Glomerular endothelial cell (primary cell): ENCODE measurements at places on chromosomes 2 and 18.

DNA sequence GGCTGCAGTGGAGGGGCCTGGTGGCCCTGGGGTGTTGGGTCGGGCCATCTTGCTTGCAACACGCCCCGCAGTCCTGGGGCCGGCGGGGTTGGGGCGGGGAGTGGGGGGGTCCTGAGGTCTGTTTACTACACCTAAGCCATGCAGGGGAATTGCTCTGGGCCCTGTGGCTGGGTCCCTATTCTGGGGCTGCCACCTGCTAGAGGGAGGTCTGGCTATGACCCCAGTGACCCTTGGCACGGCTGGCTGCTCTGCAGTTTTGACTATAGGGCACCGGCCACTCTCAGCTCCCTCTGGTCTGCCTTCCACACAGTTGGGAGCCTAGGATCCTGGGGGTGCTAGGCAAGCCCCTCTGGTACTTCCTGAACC lies 170.6 kb upstream of the GLI2 start:
- DNase-seq = no peak

- DNase-seq = no peak
Observed at GRCh38 chr2:1553671-1554295, 140.5 kb downstream of the TPO start.

DNA sequence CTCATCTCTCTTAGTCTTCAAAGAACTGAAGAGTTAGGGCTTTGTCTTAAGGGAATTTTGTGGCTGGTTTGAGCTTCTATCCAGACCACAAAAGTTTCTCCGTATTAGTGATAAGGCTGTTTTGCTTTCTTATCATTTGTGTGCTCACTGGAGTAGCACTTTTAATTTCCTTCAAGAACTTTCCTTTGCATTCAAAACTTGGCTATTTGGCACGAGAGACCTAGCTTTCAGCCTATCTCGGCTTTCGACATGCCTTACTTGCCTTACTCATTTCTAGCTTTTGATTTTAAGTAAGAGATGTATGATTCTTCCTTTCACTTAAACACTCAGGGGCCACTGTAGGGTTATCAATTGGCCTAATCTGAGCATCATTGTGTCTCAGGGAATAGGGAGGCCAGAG lies 29.9 kb downstream of the HDHD2 start:
- no peak for DNase-seq

- DNase-seq = no peak
Observed at GRCh38 chr2:145635706-145636427, 1115.9 kb upstream of the ZEB2 start.

- no peak for DNase-seq
Observed at GRCh38 chr18:63271881-63272299, 47.7 kb downstream of the BCL2 start.
